ENCODE measurements at places on chromosomes 12 and 14.
A peak's percentile ranks its signal among the peaks of the same experiment; 100 is the strongest.

- no peak overlapping the region for H3K27ac ChIP-seq
- ATAC-seq = peak; percentile 81
- H3K36me3 ChIP-seq = no peaks in the 10 kb centered on the region
- peak overlapping the region; percentile 15 for H3K4me3 ChIP-seq
Measured at GRCh38 chr12:114668151-114668885, 15.7 kb downstream of the TBX3 start.

DNA sequence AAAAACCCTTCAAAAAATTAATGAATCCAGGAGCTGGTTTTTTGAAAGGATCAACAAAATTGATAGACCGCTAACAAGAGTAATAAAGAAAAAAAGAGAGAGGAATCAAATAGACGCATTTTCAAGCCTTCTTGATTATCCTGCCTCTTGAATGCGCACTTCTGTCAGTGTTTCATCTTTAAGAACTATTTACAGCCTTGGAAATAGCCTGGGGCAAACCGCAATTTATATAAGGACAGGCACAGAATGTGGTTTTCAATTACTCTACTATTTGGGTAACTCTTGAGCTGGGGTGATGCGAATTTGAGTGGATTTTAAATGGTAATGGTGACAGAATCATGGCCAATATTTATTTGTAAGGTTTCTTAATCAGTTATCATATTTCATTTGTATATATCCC lies 179.1 kb upstream of the OTX2 start:
- H3K36me3 ChIP-seq = no peaks in the 10 kb centered on the region
- no peaks in the 10 kb centered on the region for H3K4me1 ChIP-seq
- no peak overlapping the region for H3K4me3 ChIP-seq

GRCh38 chr12:50678650-50679365 lies 85.1 kb upstream of the ATF1 start:
- no peaks in the 10 kb centered on the region for H3K4me1 ChIP-seq
- no peak for ATAC-seq
- H3K27me3 ChIP-seq = no peaks in the 10 kb centered on the region
- no peaks in the 10 kb centered on the region for H3K36me3 ChIP-seq

DNA sequence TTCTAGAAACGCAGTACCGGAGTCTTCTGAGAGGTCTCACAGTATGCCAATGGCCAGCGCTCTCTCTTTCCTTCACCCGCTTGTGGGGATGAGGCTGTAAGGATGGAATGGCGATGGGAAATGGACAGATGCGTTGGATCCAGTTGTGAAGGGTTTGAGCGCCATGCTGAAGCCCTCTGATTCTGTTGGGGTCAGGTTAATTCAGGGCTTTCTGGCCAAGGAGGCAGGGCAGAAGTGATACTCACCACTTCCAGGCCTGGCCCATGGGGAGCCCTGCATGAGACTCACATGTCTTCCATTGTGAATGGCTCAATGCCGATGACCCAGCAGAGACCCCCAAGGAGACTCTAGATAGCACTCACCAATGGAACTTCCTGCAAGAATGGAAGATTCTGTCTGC lies 114.3 kb downstream of the BCL11B start:
- H3K27ac ChIP-seq = no peak overlapping the region
- no peak overlapping the region for H3K4me3 ChIP-seq
- H3K27me3 ChIP-seq = peaks cover 16% of the 10 kb centered on the region
- no peaks in the 10 kb centered on the region for H3K4me1 ChIP-seq
- no peaks in the 10 kb centered on the region for H3K36me3 ChIP-seq
- ATAC-seq = no peak

DNA sequence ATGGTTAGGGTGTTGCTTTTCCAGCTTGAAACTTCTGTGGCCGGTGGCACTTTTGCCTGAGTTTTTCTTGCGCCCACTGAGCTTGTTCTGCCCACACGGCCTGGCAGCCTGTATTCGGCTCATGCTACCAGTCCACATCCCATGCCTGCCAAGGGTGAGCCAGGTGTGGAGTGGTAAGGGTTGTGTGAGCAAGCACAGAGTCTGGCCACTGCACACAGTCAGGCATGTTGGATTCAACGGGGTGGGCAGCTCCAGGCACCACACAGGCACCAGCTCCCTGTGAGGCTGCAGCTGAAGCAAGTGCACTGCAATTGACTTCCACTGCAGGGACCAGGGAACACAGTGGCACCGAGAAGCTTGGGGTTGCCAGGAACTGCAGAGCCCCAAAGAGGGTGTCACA lies 18.8 kb upstream of the NTS start:
- H3K27me3 ChIP-seq = no peaks in the 10 kb centered on the region
- no peaks in the 10 kb centered on the region for H3K36me3 ChIP-seq
- no peak overlapping the region for H3K27ac ChIP-seq
- no peak overlapping the region for H3K4me3 ChIP-seq
- no peaks in the 10 kb centered on the region for H3K4me1 ChIP-seq
- ATAC-seq = no peak

DNA sequence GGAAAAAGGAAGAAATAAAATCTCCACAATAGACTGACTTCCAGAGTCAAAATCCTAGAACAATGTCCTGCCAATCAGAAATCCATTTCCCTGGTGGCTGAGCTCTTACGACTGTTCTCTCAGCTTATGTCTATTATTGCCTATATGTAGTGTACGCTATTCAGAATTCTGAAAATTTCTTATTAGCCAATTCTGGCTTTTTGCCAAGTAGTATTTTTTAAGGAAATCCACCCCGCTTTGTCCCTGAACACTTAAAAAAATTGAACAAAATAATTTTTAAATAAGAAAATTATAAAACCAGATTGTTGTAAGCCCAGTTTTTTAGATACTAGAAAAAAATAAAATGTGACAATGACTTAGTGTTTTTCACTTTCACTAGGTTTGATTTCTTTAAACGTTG lies 143.0 kb downstream of the KCNA5 start:
- H3K4me1 ChIP-seq = no peaks in the 10 kb centered on the region
- ATAC-seq = no peak
- peaks cover 19% of the 10 kb centered on the region for H3K27me3 ChIP-seq
- H3K27ac ChIP-seq = no peak overlapping the region
- no peaks in the 10 kb centered on the region for H3K36me3 ChIP-seq

DNA sequence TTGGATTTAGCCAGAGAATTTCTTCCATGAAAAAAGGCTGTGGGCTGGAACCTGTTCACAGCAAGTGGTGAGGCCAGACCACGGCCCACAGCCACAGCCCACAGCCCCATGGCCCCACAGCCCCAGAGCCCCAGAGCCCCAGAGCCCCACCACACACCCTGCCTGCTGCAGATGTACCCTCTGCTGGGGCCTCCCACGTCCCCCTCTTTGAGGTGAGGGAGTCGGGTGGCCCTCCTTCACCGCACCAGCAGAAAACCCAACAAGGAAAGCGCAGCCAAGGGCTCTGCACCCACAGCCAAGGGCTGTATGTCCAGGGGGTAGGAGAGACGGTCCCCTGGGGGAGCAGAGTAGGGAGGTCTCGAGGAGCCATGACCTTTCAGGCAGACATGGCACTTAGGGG lies 327.5 kb upstream of the DIO3 start:
- peaks cover 15% of the 10 kb centered on the region for H3K27me3 ChIP-seq
- ATAC-seq = no peak
- H3K36me3 ChIP-seq = no peaks in the 10 kb centered on the region
- H3K4me3 ChIP-seq = no peak overlapping the region
- H3K27ac ChIP-seq = no peak overlapping the region
- no peaks in the 10 kb centered on the region for H3K4me1 ChIP-seq

DNA sequence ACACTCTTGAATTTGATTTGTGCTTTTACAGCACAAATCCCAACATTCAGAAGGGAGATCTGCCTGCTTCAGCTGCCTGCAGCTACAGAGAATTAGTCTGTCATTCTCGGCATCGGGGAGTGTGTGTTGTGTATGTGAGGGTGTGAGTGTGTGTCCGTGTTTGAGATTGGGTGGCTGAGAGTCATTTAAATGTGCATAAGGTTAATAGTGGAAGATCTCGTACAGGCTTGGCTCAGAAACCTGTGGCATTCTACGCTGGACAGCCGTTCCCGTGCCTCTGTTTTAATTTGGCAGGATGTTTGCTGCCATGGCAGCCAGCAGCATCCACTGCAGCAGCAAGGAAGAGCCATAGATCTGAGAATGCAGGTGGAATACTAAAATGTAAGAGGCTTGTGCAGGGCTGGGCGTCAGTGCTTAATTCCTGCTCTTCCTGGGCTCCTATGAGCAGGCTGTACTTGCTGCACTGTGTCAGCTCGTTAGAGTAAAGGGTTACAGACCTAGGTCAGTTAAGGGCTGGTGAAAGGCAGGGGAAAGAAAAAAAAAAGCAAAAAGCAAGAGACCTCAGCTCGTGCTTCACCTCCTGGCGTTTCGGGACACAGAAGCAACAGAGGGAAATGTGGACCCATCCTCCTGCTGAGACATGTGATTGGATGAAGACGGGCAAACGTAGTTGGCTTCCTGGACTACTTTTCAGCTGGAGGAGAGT lies 205.4 kb downstream of the NAV3 start:
- H3K36me3 ChIP-seq = no peaks in the 10 kb centered on the region

GRCh38 chr12:92719674-92720073 lies 16.9 kb downstream of the PLEKHG7 start:
- no peak overlapping the region for H3K4me3 ChIP-seq
- H3K27ac ChIP-seq = no peak overlapping the region
- no peaks in the 10 kb centered on the region for H3K36me3 ChIP-seq
- no peaks in the 10 kb centered on the region for H3K4me1 ChIP-seq
- ATAC-seq = no peak

DNA sequence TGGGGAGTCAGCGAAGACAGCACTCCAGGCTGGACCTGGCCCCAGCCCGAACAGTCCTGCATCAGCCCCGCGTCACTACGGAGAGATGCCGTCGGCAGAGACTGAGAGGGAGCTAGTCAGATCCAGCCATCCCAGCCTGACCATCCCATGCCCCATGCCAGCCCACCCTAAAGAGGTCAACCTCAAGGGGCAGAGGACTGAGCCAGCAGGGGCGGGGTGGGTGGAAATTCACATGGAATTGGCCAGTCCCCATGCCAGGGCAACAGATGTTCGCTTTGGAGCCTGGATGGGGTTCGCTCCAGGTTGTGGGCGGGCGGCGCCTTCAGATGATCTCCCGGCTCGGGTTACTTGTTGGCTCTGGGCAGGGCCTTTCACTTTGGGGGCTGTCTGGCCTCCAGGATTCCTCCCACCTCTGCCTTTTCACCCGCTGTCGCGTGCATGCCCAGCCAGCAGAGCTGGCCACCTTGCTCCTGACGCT lies 154.3 kb downstream of the TSPAN9 start:
- no peaks in the 10 kb centered on the region for H3K36me3 ChIP-seq
- H3K27me3 ChIP-seq = no peaks in the 10 kb centered on the region
- H3K27ac ChIP-seq = no peak overlapping the region
- no peaks in the 10 kb centered on the region for H3K4me1 ChIP-seq

DNA sequence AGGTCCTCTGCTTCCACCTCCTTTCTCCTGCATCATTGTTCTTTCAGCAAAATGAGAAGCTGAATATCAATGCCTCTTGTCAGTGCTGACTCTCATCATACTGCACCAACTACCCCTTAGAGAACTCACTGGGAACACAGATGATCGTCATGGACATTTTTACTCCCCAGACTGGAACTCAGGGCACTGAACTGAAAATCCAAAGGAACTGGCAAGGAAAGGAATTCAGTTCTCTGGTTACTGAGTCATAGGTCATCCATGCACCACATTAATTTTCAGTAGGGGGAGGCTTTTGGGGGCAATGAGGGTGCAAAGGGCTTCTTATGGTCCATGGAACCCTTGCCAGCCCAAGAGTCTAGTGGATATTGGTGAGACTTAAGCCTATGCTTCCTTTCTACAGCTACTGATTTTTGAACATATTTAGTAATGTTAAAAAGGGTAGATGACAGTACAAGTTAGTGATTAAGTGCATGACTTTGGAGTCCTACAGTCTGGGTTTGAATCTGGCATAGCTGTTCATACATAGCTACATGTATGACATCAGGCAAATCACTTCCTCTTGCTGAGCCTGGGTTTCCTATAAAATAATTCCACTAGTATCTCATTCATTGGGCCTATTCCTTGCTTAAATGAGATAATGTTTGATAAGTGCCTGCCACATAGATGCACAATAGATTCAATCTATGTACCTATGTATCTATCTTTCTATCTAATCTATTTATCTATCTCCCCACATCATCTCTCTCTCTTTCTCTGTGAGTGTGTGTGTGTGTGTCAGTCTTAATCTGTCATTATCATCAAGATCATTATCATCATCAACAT lies 29.2 kb downstream of the BBS10 start:
- ATAC-seq = no peak
- no peaks in the 10 kb centered on the region for H3K36me3 ChIP-seq

GRCh38 chr12:8482571-8483061 lies 26.9 kb downstream of the CLEC6A start:
- H3K27ac ChIP-seq = no peak overlapping the region
- no peaks in the 10 kb centered on the region for H3K27me3 ChIP-seq
- no peak for ATAC-seq
- H3K36me3 ChIP-seq = no peaks in the 10 kb centered on the region

- H3K4me3 ChIP-seq = no peak overlapping the region
- no peaks in the 10 kb centered on the region for H3K36me3 ChIP-seq
- H3K27ac ChIP-seq = no peak overlapping the region
- ATAC-seq = no peak
Measured at GRCh38 chr12:20477672-20478071, 109.3 kb downstream of the PDE3A start.

DNA sequence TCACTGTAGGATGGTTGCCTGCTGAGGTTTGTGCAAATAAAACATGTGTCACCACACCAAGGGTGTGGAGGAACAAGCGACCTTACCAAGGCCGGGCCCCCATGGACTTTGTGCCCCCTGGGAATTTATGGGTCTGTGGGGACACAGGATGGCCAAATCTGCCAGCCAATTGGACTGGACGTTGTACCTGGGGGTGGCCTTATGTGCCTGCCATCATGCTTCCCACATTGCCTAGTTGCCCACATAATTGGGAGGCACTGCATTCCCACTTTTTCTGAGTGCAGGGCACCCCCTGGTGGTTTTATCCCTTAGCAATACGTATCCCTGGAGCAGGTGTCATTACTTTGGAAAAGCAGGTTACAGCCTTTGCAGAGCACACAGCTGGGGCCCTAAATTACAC lies 92.6 kb upstream of the TMPO start:
- no peaks in the 10 kb centered on the region for H3K36me3 ChIP-seq
- no peak for ATAC-seq
- no peak overlapping the region for H3K27ac ChIP-seq

- H3K36me3 ChIP-seq = no peaks in the 10 kb centered on the region
- no peaks in the 10 kb centered on the region for H3K4me1 ChIP-seq
- H3K27me3 ChIP-seq = no peaks in the 10 kb centered on the region
- no peak overlapping the region for H3K4me3 ChIP-seq
- no peak for ATAC-seq
Measured at GRCh38 chr12:59938190-59938962, 342.5 kb downstream of the SLC16A7 start.

- H3K27me3 ChIP-seq = peaks cover 58% of the 10 kb centered on the region
- H3K4me3 ChIP-seq = no peak overlapping the region
- ATAC-seq = peak; percentile 48
- no peaks in the 10 kb centered on the region for H3K36me3 ChIP-seq
Measured at GRCh38 chr14:103109535-103110441, 13.5 kb upstream of the TNFAIP2 start.
